NCI-H526 (cell line): ENCODE measurements at places on chromosomes 2 and 18.

GRCh38 chr18:78228974-78229373 is 750.6 kb upstream of the SALL3 start:
- no peak for DNase-seq

DNA sequence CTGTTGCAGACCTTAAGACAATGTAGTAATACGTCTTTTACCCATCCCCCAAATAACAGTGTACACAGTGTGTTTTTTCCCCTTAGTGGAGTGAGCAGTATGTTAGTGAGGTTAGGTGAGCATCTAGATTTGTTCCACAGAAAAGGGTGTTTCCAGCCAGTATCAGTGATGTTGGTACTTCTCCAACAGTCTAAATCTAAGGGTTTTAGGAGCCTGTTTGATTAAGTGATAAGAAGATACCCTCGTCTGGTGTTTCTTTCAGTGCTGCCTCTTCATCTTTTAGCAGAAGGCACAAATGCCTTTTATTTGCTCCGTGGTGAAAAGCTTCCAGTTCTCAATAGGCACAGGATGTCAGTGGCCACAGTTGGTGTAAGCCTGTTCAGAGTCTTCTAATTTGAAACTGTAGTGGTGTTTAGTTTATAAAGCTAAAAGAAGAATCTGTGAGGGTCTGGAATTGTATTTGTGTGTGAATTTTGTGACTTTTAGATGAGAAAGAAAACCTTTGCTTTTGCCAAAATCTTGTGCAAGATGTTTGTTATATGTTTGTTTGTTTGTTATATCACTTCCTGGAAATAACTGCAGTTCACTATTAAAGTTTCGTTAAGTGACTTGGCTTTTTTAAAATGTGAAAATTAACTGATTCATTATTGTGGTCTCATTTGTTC is 71.2 kb downstream of the MAP4K4 start:
- no peak for DNase-seq

GRCh38 chr2:102442967-102443828 is 20.2 kb downstream of the IL18RAP start:
- peak; percentile 59 for DNase-seq

DNA sequence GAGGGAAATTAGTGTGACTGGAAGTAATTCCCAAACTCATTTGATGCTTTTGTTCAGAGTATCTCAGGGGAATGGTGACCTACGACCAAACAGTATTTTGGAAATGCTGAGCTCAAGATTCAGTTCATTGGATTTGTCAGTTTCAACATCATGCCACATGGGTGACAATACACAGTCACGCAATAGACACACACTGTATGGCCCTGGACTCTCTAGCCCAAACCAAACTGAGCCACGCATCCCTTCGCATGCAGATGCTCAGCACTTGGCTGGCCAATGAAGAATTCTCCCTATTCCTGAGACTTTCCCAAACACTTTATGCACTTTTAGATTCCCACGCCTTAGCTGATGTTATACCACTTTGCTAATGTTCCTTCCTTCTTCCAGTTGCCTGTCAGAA is 10.0 kb downstream of the PDE1A start:
- no peak for DNase-seq

- no peak for DNase-seq
Observed at GRCh38 chr18:62763101-62763521, 47.8 kb downstream of the PHLPP1 start.

- no peak for DNase-seq
Observed at GRCh38 chr2:23073671-23074070, 311.3 kb upstream of the KLHL29 start.

GRCh38 chr2:20465716-20466394 is 19.0 kb downstream of the RHOB start:
- DNase-seq, result peak; percentile 19

DNA sequence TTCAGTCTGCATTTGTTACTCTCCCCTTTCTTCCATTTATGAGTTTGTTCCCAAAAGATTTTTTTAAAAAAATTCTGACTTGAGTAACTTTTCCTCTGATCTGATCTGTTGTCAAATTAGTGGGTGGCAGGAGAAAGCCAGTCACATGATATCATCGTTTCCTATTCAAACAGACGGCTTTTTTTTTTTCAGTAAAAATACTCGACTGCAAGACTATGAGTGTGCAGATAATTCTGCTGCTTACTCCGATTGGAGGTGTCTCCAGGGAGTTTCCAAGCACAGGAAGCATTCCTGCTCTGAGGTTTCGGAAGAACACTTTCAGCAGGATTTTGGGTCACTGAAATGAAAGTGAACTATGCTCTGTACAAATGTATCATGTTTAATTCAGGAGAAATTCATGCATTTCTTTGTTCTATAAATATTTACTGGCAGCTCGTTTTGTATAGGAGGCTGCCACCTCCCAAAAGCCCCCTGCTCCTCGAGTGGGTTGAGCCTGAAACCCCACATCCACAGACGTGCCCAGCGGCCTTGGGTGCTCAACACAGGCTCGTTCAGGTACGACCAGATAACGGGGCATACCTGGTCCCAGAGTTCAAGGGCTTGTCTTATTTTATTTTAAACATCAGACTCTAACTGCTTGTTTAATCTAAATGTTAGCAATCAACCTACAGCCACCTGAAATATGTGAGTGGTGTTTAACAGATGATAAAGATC is 126.9 kb upstream of the ZNF516 start:
- DNase-seq, result no peak

GRCh38 chr2:24162494-24162893 is 12.4 kb upstream of the FAM228A start:
- DNase-seq, result no peak

DNA sequence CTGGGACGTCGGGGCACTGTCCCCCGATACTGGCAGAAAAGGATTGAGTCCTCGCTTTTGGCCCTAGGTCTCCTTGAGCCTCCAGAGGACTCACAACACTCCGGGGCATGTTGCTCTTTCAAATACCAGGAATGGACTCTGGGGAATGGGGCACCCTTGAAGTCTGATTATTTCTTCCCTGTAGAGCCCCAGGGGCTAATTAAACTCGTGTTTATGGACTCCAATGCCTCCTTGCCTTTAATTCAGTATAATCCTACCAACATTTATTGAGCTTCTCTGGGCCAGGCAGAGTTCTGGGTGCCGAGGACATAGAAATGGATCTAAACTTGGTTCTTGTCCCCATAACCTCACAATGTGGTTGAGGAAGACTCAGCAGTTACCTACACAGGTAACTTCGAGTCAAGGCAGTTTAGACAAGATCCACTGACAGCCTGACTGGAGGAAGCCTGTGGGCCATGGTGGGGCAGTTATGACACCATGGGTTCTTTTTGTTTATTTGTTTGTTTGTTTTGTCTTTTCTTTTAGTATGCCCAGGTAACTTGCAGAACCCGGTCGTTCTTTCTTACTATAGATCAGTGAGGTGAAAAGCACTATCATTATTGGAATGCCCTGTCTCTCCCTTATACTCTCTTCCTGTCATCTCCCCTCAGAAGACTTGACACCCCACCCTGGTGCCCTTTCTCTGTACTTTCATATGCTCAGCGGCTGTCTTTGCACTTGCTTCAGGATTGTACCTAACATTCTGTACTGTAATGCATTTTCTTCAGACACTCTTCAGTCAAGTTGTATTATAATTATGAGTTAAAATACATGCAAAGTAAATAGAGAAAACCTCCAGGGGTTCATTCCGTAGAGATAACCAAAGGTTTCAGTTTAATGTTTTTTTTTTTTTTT is 3.2 kb downstream of the CFLAR start:
- peak; percentile 33 for DNase-seq

GRCh38 chr18:58949031-58949430 is 84.4 kb downstream of the ZNF532 start:
- no peak for DNase-seq

DNA sequence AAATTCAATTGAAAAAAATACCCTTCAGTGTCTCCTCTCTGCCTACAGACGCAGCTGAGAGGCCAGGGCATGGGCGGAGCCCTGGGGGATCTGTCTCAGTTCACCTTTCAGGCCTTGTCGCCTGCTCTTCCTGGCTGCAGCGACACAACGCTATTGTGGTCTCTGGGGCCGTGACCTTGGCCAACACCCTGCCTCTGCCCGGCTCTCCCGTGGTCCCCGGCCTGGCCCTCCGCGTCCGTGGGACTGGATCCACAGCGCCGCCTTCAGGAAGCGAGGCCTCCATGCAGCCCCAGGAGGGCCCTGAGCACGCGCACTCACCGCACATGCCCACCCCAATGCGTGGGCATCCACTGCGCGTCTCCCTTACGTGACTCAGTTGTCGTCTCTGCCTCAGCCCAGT is 81.1 kb downstream of the MRPS9 start:
- DNase-seq, result no peak

DNA sequence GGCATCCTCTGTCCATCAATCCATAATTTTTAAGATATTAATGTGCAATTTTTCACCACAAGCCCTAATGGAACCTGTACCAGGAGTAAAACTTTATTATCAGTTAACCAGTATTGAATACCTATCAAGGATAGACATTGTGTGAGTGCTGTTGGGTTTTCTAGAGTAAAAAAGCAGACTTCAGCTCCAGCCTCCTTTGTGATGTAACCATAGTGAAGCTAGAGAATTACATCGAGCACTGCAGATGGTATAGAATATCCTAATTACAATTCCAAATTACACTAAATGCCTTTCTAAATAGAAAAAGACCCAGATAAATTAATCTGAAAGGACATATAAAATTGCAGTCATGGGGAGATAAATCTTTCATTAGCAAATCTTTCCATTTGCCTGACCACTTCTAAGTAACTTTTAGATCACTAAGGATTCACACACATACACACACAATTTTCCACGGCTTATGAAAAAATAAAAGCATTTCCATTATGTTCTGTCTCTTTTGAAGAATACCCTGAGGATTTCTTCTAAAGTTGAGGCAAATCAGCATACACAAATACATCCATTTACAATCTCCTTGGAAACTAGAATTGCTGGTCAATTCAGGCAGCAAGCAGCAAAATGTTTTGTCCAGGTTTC is 117.1 kb upstream of the TANK start:
- DNase-seq, result no peak

DNA sequence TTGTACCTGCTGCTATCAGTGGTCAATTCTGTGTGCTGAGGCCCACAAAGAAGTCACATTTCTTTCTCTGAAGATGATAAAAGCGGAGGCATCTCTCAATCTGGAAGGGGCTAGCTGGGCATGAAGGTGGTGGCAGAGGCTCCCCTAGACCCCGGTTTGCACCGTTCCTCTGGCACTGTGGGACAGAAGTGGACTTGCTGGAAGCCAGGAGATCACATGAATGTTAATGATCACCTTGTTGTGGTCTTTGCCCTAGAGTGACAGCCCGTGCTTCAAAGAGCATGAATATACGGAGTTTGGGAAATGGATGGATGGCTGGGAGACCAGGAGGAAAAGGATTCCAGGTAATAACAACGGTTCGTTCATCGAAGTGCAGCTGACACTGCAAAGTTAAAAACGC is 20.2 kb downstream of the ALLC start:
- DNase-seq, result no peak

GRCh38 chr2:231470246-231470900 is 6.1 kb upstream of the NCL start:
- DNase-seq, result no peak

GRCh38 chr2:127454595-127455565 is 36.7 kb downstream of the PROC start:
- DNase-seq, result peak; percentile 76

DNA sequence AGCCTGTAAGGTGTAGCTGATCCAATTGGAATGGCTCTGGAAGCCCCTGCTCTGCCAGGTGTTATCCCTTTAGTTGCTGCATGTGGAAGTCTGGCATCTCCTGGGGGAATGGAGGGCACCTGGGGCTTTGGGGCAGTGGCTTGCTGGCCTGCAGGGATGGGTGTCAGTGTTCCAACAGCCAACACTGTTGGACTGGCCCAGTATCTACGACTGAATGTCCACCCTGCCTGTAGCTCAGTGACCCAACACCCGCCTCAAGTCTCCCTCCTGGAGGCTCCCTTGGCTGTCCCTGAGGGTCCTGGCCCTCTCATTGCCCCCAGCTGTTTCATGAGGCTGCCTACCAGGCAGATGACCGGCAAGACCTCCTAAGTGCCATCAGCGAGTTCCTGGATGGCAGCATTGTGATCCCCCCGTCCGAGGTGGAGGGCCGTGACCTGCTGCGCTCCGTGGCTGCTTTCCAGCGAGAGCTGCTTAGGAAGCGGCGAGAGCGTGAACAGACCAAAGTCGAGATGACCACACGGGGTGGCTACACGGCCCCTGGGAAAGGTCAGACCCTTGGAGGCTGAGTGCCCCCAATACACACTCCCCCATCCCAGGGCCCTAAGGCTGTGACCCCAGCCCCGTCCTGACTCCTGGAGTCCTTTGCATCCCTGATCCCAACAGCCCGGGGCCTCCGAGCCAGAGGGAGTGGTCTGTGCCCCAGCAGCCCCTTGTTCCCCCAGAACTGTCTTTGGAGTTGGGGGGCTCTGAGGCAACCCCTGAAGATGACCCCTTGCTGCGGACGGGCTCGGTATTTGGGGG is 7.7 kb downstream of the SLC4A3 start:
- DNase-seq, result no peak

GRCh38 chr2:41621095-41621494 is 426.7 kb upstream of the PKDCC start:
- DNase-seq, result no peak

GRCh38 chr2:117972476-117973123 is 41.3 kb downstream of the CCDC93 start:
- no peak for DNase-seq

DNA sequence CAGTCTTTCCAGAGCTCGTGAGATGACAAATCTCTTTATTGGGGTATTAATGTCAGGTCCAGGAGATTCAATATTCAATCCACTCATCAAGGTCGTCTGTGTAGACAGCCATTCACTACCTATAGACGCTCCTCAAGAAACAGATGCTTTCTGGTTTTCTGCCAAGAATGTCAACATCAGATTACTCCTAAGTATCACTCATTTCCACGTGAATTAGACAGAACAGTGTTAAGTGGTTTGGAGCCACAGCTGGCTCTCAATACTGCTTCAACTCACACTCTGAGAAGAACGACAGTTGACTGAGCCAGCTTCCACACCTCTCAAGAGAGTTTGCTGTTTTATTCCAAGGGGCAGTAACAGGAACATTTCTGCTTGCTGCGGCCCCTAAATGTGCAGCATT is 113.5 kb upstream of the NEDD4L start:
- DNase-seq, result no peak

DNA sequence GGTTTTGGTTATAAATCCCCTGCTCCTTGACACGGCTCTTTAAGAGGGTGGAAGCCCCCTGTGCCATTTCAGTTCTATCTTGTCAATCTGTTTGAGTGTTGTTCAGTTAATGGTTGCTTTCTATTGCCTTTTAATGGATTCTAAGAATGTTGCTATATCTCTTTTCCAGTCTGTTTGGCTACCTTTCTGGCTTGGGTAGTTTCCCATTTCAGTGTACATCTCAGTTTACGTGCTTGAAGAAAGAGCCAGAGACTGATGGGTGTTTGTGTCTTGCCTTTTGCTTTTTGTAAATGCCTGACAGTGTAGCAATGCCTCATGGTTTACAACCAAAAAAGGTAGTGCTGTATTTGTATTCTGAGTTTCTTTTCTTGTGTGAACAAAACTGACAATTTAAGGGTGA is 45.3 kb downstream of the SPATS2L start:
- DNase-seq, result no peak

DNA sequence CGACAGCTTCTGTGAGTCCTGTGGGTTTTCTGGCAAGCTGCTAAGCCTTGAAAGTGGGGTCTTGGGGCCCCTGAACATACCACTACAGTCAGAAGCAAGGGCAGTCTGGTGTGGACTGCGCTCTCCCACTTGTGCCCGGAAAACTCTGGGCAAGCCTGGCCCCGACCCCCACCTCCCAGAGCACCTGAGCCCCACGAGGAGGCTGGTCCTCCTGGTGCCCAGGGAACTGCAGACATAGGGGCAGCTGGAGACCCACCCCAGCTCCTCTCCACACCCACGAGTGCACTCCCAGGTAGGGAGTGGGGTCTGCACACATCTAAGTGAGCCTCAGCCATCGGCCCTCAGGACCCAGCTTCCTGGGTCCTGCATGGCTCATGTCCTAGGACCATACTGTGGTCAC is 16.2 kb upstream of the GPC1 start:
- DNase-seq, result no peak

- no peak for DNase-seq
Observed at GRCh38 chr2:133992454-133992853, 261.4 kb upstream of the MGAT5 start.
